ENCODE measurements at places on chromosomes 2 and 18.

GRCh38 chr2:27297195-27297594, 11.1 kb downstream of the UCN start:
- no peak for DNase-seq

DNA sequence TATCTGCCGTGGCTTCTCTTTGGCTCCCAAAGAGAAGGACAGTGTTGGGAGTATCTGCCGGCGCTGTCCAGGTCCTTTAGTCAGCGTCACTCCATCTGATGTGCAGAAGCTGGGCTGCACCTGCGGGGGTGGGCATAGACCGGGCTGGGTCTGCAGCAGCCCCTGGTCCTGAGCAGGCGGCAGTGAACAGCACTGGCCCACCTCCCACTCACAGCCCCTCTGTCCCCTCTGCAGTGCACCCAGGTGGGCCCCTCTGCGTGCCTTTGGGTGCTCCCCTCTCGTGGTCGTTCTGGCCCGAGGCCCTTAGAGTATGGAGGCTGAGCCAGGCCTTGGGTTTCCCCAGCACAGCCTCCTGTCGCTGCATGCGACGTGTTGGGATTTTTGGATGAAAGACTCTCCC, 95.7 kb downstream of the USP40 start:
- DNase-seq: no peak

- no peak for DNase-seq
Observed at GRCh38 chr2:239534581-239535412, 134.0 kb upstream of the HDAC4 start.

GRCh38 chr2:143758629-143759330, 629.6 kb downstream of the ARHGAP15 start:
- no peak for DNase-seq

- DNase-seq: no peak
Observed at GRCh38 chr18:58473071-58473470, 155.8 kb downstream of the ALPK2 start.
